ENCODE measurements at places on chromosomes 6 and 20.

DNA sequence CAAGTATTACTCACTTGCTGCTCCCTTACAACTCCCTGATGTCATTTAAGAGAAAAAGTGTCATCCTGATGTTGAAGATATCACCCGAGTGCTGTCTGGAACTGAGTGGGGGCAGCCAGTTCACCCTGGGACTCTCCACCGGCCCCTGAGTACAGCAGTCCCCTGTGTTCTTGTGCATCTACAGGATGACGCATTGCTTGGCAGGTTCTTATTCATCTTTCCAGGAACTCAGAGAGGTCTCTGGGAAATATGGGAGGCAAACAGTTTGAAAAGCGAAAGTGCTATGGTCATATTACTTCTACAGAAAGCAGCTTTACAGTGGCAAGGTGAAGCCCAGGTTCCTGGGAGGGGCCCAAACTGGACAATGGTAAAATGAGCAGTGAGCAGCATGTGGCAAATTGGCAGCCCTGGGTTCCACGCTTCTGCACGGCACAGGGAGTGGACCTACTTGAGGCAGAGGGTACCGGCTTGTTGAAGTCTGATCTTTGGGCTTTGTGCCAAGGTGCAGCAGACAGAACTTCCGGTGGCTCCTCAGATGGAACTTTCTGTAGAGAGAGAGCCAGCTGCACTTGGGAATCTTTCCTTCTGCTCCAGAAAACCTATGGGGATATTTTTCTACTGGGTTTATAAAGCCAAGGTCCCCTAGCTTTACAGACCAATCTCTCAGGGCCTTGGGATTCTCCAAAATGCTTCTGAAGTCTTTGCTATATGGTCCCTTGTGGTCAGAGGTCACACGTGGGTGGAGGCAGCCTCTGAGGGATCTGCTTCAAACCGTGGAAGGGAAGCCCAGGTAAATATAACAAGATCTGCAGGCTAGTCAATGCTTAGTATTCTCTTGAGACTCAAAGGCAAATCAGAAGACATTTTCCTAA is 128.3 kb downstream of the MAP3K7 start:
- DNase-seq = no peak

DNA sequence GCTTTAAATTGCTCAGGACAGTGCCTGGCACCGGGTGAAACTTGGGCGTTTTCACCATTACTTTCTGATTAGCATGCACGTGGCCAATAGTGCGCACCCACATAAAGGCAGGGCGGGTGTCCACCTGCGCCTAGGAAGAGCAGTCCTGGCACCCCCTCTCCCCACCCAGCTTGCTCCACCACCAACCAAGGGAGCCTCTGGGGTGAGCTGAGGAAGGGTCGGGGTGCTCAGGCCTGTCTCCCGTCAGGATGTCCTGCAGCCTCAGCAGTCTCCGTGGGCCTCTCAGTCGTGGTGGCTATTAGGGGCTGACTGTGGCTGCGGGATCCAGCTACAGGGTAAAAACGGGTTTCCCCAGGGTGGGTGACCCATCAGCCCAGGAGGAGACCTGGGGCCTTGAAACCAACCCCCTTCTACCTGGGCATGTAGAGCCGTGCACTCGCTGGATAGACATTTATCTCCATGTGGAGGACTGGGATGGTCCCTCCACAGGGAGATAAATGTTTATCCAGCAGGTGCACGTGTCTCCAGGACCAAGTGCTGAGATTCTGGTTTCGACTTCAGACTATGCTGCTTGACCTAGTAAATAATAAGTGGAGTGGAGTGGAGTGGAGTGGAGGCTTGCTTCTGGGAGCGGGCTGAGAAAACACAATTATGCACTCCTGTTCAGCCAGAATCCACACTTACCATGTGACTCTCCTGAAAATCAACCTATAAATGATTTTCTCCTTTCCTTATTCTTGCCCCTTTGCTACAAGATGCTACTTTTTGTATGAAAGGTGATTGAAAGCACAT is 91.1 kb downstream of the ZDHHC14 start:
- DNase-seq = no peak

- no peak for DNase-seq
These were observed 19.2 kb upstream of the GLP1R start for GRCh38 chr6:39029156-39030011.

GRCh38 chr6:68638230-68638900 is 3.3 kb downstream of the ADGRB3 start:
- no peak for DNase-seq

DNA sequence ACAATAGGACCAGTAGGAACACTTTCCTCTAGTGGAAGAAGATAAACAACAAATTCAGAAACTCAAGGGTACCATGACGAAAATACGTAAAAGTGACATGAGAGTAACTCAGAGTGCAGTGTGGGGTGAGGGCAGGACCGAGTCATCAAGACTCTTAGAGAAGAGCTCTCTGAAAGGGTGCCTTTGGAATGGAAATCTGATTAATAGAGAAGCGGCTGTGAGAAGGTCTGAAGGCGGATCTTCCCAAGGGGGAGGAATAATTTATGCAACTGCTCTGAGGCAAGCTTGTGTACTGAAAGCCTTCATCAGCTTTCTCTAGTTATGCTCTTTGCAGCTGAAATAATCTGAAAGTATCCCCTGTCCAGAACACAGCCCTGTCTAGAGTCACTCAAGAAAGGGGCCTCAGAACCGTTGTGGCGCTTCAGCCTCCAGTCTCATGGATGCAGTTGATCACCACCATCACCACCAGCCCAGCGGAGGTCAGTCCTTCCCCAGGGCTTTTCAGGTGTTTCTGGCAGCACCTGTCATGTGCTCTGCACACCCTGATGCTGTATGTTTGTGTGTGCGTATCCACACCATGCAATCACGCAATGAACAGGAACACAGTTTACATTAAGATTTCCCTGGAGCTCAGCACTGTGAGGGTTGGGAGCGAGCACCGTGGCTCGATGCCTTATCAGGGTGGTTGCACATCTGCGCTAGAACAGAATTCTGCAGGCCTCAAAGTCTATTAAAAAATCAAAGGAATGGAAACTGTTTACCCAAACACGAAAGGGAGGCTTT is 396.5 kb downstream of the SMOC2 start:
- DNase-seq = no peak

- no peak for DNase-seq
These were observed 13.1 kb downstream of the TNXB start for GRCh38 chr6:32096087-32096393.

GRCh38 chr20:53870426-53871315 is 199.7 kb downstream of the BCAS1 start:
- DNase-seq = no peak

DNA sequence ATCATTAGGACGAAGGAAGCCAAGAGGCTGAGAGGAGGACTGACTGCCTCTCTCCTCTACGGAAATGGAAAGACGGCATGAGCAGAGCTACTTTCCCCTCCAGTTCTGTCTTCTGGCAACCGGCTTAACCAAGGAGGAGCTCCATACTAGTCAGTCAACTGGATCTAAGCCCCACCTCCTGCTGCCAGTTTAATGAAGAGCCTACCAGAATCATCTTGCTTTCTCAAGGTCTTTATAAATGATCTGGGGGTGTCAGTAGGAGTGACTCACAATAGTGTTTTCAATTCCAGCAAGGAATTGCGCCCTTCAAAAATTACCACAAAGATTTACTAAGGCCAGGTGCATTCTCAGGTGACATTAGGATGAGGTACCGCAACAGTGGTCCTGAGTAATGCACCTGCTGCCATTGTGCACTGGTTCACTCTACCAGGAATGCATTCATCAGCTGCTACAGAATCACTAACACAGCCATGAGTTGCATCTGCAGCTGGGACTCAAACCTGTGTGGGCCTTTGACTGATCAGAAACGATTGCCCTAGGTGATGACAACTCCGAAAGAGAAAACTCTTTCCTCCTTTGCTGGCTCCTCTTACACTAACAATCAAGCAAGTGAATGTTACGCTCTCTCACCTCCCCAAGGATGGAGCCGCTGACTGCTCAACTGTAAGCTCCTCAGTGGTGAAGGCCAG is 2.8 kb downstream of the UQCC2 start:
- no peak for DNase-seq

- no peak for DNase-seq
These were observed 350.7 kb downstream of the KHDRBS2 start for GRCh38 chr6:61935242-61935846.

DNA sequence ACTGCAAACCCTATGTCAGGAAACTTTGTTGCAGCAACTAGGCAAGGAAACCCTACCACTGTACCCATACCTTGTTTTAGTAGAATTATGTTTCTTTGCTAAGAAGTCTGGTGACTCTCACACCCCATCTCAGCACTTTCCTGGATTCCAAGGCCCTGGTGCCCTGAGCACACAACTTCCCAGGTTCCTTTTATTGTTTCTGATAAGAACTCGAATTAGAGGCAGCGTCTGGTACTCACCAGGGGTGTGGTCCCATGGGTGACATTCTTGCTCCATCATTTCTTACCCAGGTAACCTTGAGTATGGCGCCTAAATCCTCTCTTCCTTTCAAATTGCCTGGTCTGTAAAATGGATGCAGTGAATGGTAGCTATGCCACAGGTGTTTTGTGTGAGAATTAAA is 34.1 kb downstream of the MYB start:
- no peak for DNase-seq

- no peak for DNase-seq
These were observed 2.2 kb upstream of the TFAP2A start for GRCh38 chr6:10416863-10417641.

- no peak for DNase-seq
These were observed 1.1 kb upstream of the JARID2 start for GRCh38 chr6:15244620-15245360.

GRCh38 chr20:49713753-49714712 is at the start of gene B4GALT5:
B4GALT5 (minus strand) TSS chr20:49713878; CDS start chr20:49713690, 188 bp downstream.
- DNase-seq = no peak

GRCh38 chr6:80464901-80465300 is 358.4 kb downstream of the BCKDHB start:
- no peak for DNase-seq

GRCh38 chr6:111792241-111792640 is 81.0 kb downstream of the FYN start:
- no peak for DNase-seq

- DNase-seq = no peak
These were observed at the start of gene CST7 for GRCh38 chr20:24948939-24949679. CST7 (plus strand) TSS chr20:24949269; CDS start chr20:24949506, 237 bp downstream.

GRCh38 chr20:41308726-41309413 is 8.7 kb downstream of the ZHX3 start:
- DNase-seq = no peak

GRCh38 chr6:167851370-167851952 is 24.8 kb downstream of the AFDN start:
- no peak for DNase-seq

- peak; percentile 40 for DNase-seq
These were observed at the start of gene CLIC1 for GRCh38 chr6:31736021-31736767. CLIC1 (minus strand) TSS chr6:31736530; CDS start chr6:31736300, 230 bp downstream.

DNA sequence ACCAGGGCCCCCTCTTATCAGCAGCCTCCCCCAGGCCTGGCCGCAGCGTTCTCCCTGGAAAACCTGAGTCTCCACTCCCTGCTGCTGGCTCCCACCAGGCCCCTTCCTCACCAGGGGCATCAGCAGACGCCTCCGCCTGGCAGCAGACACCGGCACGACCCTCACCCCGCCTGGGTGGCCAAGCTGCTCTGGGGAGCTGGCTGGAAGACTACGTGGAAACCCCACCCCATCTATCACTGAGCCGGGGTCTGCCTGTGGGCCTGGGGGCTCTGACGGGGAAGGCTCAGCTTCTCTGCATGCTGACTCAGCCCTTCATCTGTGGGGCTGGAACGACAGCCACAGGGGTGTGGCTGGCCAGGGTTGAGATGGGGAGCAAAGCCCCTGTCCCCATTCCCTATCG is 19.1 kb upstream of the RBBP8NL start:
- DNase-seq = no peak

DNA sequence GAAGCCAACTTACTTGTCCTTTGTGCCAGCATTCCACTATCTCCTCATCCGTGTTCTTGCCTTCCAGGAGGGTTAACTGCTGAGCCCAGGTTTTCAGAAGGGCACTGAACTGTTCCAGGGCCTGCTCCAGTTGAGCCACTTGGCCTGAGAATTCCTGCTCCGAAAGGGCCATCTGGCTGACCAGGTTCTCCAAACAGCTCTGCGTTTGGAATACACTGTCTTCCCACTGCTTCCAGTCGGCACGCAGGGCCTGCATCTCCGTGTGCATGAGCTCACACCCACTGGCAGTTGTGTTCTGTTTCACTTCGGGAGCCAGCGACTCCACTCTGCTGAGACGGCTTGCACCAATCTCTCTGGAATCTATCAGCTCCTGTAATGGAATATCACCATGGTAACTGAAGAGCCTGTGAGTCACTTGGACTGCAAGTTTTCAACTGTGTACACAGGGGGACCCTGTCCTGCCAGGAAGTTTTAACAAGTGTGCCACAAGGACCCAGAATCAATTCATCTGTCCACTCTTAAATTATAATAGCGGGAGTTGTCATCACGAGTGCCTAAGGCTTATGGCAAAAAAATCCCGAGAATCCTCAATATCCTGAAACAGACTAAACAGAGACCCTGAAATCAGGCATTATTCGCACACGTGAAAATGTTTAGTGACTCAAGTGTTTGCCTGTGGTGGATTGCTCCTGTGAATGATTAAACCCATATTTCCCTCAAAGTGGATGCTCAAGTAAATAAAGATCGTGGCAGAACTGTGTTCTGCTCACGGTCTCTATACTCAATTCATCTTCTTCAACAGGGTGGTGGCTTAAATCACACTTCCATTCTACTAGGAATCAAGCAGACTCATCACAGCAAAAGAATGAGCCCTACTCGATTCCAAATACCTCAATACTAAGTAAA is 255.9 kb downstream of the SYNE1 start:
- DNase-seq = peak; percentile 91

DNA sequence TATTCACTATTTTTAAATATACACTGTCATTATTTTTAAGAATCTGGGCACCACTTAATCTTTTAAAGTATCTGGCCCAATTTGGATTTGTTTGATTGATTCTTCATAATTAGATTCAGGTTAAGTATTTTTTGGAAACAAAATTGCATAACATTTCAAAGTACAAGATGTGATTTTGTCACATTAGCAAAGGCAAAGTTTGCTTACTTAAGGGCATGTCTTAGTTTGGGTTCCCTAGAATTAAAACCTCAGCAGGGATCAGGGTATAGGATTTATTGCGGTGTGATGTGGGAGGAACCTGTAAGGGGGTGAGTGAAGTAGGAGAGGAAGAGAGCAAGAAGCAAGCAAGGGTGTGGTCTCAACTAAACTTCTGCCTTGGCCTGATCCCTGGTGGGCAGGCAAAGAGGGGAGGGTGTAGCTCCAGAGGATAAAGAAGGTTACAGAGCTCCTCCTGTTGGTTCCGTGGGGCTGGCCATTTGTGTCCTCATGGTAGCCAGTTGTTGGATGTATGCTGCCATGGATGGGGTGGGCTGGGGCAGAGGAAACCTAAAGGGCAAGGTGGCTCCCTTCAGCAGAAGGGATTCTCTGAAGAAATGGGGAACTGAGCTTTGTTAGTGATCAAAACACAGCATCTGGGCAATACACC is 668.7 kb upstream of the SLC35B3 start:
- DNase-seq = no peak

Measured in BJ (cell line).